Dorsolateral prefrontal cortex (tissue), 122 donors: ENCODE measurements at places on chromosomes 11 and 22. TPM values are rescaled to one million over a fixed set of nuclear protein-coding genes. Genes with fewer than 3 reads are reported as not detected.
A peak's percentile ranks its signal among the peaks of the same experiment; 100 is the strongest.

Gene BIK
- not detected for total RNA-seq

Gene KRTAP5-9
- total RNA-seq = 0.77 TPM

Gene ST14
- 1.9 TPM for total RNA-seq

Gene EMID1
- total RNA-seq = 16.4 TPM

Gene OR8A1
- not detected for total RNA-seq

Gene PGA4
- 0.31 TPM for total RNA-seq

Gene NFAM1
- total RNA-seq = 1.8 TPM

Gene ESAM
- 22.5 TPM for total RNA-seq

Gene ANGPTL5
- not detected for total RNA-seq

Gene ROM1
- total RNA-seq = 21.2 TPM

DNA sequence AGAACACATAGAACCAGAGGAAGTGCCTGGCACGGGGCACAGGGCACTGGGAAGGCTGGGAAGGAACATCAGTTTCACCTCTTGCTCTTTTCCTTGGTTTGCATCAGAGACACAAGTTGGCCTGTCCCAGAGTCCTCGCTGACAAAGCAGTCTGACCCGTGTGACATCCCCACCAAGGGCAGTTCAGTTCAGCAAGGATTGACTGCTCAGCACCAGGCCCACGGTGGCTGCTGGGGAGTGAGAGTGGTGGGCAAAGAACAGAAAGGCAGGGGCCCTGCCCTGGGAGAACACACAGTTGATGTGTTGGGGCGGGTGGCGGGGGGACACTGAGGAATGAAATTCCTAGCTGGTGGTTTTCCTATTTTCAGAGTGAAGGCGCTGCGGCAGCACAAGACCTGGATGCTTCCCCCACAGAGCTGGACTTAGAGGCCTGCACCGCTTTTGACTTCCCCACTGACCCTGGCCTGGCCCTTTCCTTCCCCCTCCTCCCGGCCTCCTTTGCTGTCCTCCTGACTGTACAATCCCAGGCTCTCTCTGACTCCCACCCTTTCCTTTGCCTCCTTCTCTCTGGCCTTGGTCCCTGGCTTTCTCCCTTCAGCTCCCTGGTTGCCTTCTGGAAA, 2.2 kb upstream of the TMPRSS13 start:
- no peak for DNase-seq

- no peak for DNase-seq
These were observed 47.3 kb downstream of the NEU3 start for GRCh38 chr11:75035911-75036565.

DNA sequence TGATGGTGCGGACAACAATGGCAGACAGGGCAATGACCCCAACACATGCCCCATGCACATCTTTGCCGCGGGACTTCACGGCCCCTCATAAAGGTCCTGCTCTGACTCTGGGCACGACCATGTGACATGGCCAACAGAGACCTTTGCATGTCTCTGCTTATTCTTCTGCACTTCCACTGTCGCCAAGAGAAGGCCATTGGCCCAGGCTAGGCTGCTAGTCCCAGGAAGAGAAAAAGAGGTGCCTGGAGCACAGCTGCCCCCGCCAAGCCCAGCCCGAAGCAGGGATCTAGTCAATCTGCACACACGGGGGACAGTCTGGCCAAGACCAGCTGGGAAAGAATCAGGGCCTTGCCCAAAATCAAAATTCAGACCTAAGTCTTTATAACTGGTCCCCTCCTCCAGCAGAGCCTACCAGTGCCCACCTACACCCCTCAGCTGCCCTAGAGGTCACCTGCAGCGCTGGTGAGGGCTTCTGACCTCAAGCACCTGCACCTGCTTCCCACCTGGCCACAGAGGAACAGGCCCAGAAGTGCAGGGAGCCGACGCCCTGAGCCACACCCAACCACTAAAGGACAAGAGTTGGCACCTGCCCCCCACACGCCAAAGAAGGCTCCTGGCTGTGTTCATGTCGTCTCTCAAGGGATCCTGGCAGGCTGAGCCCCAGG, 8.1 kb downstream of the SULT4A1 start:
- DNase-seq = no peak

DNA sequence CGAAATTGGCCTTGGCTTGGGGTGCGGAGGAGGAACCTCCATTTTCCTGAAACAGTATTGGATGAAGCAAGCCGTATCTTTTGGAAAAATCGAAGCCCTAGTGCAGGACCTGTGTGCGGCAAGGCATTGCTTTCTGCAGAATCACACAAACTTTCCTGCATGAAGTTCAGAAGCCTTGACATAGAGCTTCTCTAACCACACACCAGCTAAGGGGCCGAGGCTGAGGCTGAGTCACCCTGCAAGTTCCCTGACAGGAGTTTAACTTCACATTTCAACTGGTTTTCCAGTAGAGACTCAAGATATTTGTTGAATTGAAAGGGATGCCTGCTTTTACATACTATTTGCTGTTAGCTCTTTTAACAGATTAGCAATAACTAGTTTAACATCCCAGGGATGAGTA, 67.8 kb downstream of the TCF20 start:
- no peak for DNase-seq

GRCh38 chr11:40293655-40294348, 1165.7 kb downstream of the LRRC4C start:
- peak; percentile 85 for DNase-seq

DNA sequence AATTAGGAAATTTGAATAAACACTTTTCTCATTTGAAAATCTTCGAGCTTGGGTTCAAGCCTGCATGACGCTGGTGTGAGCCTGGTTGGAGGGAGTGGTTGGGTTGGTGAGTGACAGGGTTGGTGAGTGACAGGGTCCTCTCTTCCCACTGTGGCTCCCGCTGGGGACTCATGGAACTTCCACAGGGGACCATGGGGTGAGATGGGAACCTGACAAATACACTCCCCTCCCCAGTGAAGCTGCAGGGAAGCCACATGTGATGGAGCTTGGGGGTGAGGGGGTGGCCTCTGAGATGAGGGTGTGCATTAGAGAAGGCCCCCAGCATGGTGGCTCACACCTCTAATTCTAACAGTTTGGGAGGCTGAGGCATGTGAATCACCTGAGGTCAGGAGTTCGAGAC, 66.8 kb downstream of the RTL6 start:
- no peak for DNase-seq
